GM20000 (cell line): ENCODE measurements at places on chromosomes 3 and 15.

DNA sequence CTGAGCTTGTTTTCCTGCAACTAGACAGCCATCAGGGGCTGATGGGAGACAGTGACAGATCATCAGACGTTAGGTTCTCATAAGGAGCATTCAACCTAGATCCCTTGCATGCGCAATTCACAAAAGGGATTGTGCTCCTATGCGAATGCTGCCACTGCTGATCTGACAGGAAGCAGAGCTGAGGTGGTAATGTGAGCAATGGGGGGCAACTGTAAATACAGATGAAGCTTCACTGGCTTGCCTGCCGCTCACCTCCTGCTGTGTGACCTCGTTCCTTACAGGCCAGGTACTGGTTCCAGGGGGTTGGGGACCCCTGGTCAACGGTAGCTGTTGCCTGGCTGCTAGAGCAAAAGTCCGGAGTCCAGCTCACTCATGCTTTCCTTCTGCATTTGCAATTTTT lies 26.4 kb upstream of the KCNAB1 start:
- no peak for DNase-seq

DNA sequence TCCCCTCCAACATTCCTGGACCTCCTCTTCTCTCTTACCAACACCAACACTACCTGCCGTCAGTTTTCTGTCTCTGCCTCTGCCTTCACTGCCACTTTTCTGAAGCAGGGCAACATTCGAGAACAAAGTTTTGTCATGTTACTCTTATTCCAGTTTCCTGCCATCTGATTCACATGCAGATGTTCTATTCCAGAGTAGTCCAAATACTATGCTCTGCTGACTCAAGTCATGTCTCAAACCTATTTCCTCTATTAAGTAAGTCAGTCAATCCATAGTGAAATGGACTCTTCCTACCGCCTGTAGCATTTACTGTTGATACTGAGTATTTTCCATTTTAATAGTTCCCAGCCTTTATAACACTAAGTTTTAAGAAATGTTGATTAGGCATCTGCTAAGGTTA lies 43.4 kb downstream of the ESYT3 start:
- DNase-seq: no peak

GRCh38 chr3:105118905-105119304 lies 247.8 kb upstream of the ALCAM start:
- no peak for DNase-seq

DNA sequence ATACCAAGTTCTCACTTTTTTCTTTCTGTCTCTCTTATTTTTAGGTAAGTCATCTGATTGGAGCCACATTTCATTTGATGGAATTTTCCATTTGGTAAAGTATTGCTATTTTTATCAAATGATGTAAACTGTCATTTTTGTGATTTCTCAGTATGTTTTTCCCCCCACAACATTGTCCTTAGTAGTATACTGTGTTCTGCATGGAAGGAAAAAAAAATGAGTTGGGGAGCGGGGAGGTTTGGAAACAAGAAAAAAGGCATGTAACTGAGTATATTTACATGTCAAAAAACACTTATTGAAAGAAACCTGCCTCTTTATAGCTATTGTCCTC lies 104.2 kb downstream of the FILIP1L start:
- DNase-seq: no peak

GRCh38 chr3:65978116-65978515 lies 60.6 kb downstream of the MAGI1 start:
- DNase-seq: no peak
